ENCODE measurements at places on chromosomes 3 and 15.

DNA sequence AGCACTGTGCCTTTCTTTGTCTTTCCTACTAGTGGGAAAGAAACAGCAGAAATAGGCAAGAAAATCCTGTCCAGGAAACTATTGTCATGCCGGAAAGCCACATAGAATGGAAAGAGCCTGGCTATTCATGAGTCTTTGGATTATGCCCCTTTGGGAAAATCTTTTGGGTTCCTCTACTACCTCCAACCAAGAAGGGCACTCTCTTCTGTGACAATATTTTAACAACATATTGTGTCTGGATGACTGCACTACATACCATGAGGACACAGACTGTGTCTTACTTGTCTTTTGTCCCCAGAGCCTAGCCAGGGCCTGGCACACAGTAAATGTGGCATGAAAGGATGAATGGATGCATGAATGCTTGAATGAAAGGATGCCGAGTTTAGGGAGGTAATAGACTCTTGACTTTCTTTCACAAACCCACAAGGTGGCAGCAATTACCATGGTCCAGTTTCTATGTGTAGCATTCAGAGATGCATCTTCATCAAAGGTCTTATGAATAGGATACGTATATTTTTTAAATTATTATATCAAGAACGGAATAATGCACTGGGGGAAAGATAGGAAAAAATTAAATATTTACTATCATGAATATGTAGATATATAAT, 30.3 kb downstream of the ARL14 start:
- peak; percentile 42 for DNase-seq

DNA sequence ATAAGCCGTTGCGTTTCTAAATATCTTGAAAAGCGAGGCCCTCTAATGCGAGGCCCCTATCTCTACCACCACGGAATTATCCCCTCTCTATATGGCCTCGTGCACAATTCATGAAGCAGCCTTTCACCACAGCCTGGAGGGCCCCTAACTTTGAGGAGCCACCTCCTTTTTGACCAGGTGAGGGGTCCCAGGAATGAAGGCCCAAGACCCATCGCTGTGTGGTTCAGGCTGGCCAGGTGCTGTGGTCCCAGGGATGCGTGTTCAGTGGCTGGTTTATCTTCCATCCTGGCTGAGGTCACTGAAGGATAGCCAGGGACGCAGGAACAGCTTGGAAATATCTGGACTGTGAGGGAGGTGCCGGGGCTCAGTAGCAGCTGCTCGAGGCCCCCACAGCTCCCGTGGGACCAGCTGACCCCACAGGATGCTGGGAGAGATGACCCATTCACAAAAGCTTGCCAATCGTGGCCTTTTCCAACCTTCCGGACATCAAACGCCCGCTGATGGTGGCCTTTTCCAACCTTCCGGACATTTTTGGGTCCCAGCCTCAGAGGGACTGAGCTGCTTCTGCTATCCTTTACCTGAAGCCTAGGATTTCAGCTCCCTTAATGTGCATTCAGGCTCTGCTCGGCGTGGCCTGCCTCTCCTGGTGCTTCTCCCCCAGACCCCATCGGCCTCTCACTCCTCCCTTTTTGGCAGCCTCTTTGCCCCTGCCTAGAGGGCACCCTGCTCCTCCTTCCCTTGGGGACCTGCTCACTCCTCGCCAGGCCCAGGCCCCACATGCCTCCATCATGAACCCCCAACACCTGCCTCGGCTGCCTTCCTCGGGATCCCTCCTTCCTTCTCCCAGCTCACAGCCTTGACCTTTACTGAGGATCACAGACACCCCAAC, 140.9 kb downstream of the CHSY1 start:
- DNase-seq, result no peak

- DNase-seq, result no peak
Observed at GRCh38 chr3:13483988-13484695, 4.0 kb downstream of the HDAC11 start.

DNA sequence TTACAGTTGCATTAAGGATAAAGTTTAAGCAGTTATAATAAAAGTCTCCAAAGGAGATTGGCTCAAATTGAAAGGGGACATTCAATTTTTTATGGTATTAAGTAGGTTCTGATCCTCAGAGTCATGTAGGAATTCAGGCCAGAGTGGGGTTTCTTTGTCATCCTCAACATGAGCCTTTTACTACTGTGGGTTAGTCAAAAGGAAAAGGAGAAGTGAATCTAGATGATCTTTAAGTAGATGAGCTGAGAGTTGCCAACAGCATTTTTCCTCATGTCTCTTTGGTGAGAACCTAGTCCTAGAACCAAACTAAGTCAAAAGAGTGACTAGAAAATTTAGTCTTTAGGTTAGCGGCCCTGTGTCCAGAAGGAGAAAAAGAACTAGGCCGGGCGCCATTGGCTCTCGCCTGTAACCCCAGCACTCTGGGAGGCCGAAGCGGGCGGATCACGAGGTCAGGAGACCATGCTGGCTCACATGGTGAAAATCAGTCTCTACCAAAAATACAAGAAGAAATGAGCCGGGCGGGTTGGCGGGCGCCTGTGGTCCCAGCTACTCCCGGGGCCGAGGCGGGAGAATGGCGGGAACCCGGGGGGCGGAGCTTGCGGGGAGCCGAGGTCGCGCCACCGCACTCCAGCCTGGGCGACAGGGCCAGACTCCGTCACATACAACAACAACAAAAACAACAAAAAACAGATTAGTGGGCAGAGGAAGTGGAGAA, 4.2 kb upstream of the CHL1 start:
- no peak for DNase-seq

DNA sequence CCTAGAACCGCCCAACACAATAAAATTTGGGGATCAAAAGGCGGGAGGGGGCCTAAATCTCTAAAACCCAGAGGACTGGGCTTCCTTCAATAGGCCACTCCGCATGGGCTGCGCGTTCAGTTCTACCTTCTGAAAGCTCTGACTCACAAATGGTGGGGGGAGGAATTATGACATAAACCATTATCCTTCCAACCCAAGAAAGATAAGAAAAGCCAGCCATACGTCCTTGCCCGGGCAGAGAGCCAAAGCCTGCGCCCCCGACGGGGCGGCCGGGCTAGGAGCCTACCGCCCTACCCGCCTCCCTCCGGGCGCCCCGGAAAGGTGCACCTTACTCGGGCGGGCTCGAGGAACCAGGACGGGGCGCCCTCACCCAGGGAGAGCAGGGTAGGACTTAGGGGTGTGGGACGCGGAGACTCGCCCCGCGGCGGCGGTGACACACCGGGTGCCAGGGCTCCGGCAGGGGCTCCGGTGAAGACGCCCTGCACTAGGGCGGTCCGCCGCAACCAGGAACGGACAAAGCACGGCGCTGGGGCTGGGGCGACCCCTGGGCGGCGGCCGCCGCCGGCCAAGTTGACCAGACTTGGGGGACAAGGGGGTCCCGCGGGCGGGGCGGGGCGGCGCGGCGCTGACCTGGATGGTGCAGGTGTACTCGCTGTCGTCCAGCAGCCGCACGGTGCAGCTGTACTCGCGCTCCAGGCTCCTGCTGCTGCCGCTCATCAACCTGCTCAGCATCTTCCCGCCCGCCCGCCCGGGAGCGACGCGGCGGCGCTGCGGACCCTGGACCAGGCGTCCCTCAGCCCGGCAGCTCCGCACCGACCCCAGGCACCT, 534 bp downstream of the FRMD5 start:
- DNase-seq, result peak; percentile 38

DNA sequence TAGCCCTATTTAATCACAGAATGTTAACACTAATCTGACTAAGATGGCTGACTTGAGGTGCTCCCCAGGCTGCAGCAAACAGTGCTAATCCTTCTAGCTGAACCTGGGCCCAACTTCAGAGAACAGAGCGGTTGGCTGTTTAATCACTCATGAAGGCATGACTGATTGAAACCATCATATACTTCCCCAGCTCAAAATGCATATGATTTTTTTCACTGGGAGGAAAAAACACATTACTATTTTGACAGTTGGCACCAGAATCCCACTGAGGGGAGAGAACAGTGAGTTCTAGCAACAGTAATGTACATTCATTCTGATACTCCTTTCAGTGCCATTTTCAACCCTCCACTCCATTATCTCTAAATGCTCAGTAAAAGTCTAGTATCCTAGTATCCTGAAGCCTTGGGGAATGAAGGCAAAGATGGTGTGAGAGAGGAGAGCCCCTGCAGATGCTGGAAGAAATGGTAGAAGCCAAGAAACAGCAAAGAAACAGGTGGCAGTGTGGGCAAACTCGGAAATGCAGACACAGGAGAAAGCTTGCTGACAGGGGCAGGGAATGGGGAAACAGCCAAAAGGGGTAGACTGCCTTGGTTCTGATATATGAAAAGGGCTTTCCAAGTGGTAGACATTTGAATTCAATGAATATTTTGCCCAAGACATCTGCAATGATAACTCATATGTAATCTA, 34.4 kb upstream of the CASR start:
- DNase-seq, result no peak

DNA sequence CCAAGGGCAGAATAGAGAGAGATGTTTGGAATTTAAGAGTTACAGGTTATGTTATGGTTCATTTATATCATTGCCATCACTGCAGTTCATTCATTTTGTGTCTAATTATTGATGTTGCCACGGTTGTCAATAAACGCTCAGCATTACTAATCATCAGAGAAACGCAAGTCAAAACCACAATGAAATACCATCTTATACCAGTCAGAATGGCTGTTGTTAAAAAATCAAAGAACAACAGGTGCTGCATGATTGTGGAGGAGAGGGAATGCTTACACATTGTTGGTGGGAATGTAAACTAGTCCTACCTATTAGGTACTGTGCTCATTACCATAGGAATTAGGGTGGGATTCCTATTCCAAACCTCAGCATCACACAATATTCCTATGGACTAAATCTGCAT, 350.5 kb downstream of the TIGIT start:
- no peak for DNase-seq

DNA sequence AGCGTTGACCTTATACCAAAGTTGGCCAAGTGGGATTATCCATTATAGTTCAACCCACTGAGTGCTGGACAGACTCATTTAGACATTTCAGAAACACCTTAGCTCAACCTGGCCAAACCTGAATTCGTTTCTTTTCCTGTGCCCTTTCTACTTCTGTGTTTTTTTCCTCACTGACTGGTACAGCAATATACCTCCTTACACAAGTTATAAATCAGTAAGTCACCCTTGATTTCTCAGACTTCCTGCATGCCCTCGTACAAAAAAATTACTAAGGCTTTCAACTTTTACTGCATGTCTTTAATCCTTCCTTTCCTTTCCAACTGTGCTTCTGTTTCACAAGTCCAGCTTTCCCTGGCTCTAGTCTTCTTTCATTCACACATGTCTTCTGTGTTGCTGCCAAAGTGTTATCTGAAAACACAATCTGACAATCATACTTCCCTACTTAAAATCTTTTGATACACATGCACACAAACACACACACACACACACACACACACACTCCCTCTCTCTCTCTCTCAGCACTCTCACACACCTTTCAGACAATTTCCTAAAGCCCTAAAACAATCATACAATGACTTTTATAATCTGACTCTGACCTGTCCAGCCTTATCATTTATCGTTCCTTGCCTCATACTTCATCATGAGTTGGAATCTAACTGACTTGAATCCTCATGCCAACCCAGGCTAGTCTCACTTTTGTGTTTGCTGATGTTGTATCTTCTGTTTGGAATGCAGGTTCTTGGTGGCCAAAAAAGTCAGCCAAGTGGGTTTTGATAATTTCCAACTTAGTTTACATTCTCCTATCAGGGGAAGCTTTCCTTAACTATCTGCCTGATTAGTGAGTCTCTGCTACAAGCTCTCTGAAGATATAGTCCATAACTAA, 436.4 kb downstream of the NAALADL2 start:
- DNase-seq, result no peak
